CD4-positive, CD25-positive, alpha-beta regulatory T cell (primary cell): ENCODE measurements at places on chromosomes 2 and 18. TPM values are rescaled to one million over a fixed set of nuclear protein-coding genes. Genes with fewer than 3 reads are reported as not detected.

SERPINB5 gene
- total RNA-seq = not detected

DNA sequence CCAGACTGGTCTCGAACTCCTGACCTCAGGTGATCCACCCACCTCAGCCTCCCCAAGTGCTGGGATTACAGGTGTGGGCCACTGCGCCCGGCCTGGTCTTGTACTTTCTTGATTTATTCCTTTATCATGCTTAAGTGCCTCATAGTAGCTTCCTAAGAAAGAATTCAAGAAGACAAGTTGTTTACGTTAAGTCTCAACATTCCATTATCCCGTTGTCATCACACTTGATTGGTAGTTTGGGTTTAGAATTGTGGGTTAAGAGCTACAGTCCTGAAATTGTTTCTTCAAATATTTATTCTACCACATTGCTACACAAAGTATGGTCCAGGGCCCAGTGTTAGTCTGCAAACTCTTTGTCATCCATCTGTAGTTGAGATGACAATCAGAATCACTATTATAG lies 194.0 kb downstream of the VWC2L start:
- no peak overlapping the region for H3K4me3 ChIP-seq
- no peaks in the 10 kb centered on the region for H3K36me3 ChIP-seq
- H3K4me1 ChIP-seq = no peaks in the 10 kb centered on the region
- no peak for DNase-seq
- H3K27me3 ChIP-seq = no peaks in the 10 kb centered on the region
- H3K27ac ChIP-seq = no peak overlapping the region

ADI1 gene
- 21.2 TPM for total RNA-seq

DNA sequence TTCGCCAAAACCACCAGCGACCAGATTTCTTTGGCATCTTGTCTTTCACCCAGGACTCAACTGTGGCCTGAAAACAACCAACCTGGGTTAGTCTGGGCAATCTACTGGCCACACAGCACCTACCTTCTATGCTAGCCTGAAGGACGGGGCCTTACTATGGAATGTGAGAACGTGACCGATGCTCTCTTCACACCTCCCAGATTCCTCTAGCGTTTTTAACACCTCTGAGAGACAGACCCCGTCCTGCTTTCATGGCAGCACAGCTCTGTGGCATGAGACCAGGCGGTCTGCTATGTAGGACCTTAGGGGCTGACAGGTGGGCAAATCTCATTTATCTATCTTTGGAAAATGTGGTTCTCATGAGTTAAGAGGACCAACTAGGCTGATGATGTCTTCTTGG lies 80.9 kb downstream of the EMILIN2 start:
- peaks cover 5% of the 10 kb centered on the region for H3K4me1 ChIP-seq
- peaks cover 91% of the 10 kb centered on the region for H3K36me3 ChIP-seq
- DNase-seq = no peak

HOXD8 gene
- not detected for total RNA-seq

DAW1 gene
- total RNA-seq = not detected

DNA sequence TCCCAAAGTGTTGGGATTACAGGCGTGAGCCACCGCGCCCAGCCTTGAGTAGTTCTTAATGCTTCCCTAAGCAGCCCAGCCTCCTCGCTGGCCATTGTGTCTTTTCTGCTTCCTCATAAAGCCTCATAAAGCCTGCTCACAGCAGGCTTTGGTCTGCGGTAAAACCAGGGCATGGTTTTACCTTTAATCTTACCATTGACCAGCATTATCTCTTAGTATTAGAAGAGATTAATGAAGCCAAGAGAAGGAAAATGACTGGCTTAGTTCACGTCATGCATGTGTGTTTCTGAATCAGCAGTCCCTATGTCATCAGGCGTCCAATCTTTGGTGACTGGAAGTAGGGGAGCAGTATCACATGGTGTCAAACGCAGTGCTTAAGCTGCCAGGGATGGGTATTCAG lies 14.9 kb upstream of the CDCA7 start:
- no peaks in the 10 kb centered on the region for H3K27me3 ChIP-seq
- H3K4me1 ChIP-seq = no peaks in the 10 kb centered on the region
- no peak for DNase-seq
- H3K27ac ChIP-seq = no peak overlapping the region

- no peaks in the 10 kb centered on the region for H3K4me1 ChIP-seq
- DNase-seq = no peak
- H3K27me3 ChIP-seq = no peaks in the 10 kb centered on the region
- no peaks in the 10 kb centered on the region for H3K36me3 ChIP-seq
These were observed 36.6 kb downstream of the RPL31 start for GRCh38 chr2:101038455-101039255.

DNA sequence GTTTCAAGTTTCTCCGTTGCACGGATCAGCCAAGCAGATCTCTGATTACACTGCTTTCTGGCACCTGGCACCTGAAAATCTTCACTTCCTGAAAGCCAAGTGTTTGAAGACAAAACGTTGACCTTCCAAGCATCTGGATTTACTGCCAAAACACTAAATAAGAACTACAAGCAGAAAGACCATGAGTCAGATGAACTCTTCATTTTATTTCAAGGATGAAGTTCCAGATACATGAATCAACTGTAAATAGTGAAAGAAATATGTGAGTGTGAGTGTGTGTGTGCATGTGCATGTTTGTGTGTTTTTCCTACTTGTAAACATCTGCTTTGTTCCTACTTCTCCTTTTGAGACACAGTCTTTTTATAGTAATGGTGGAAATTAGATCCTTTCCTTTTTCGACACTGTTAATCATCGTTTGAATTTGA lies 60.0 kb upstream of the DTNA start:
- no peaks in the 10 kb centered on the region for H3K36me3 ChIP-seq
- no peak overlapping the region for H3K27ac ChIP-seq
- no peak overlapping the region for H3K4me3 ChIP-seq
- H3K4me1 ChIP-seq = no peaks in the 10 kb centered on the region
- no peak for DNase-seq

- H3K4me3 ChIP-seq = no peak overlapping the region
- H3K4me1 ChIP-seq = no peaks in the 10 kb centered on the region
- peaks cover 11% of the 10 kb centered on the region for H3K27me3 ChIP-seq
- DNase-seq = no peak
- H3K27ac ChIP-seq = no peak overlapping the region
- H3K36me3 ChIP-seq = no peaks in the 10 kb centered on the region
These were observed 8.0 kb upstream of the CYP27C1 start for GRCh38 chr2:127228102-127228501.

MAP3K19 gene
- total RNA-seq = not detected

GRCh38 chr18:10249801-10250200 lies 204.6 kb upstream of the APCDD1 start:
- no peaks in the 10 kb centered on the region for H3K36me3 ChIP-seq
- H3K27ac ChIP-seq = no peak overlapping the region
- no peak for DNase-seq
- H3K4me3 ChIP-seq = no peak overlapping the region

- H3K27me3 ChIP-seq = no peaks in the 10 kb centered on the region
- DNase-seq = no peak
- peaks cover 10% of the 10 kb centered on the region for H3K4me1 ChIP-seq
- no peak overlapping the region for H3K4me3 ChIP-seq
- H3K27ac ChIP-seq = no peak overlapping the region
These were observed 102.0 kb upstream of the PPP1CB start for GRCh38 chr2:28649481-28650265.

EVX2 gene
- not detected for total RNA-seq

PLEKHA3 gene
- 28.2 TPM for total RNA-seq

UGP2 gene
- 118 TPM for total RNA-seq

GRCh38 chr18:26971409-26971808 lies 105.9 kb upstream of the AQP4 start:
- H3K27me3 ChIP-seq = no peaks in the 10 kb centered on the region
- H3K36me3 ChIP-seq = no peaks in the 10 kb centered on the region
- no peak for DNase-seq
- H3K4me3 ChIP-seq = no peak overlapping the region
- no peaks in the 10 kb centered on the region for H3K4me1 ChIP-seq

ALKAL2 gene
- total RNA-seq = not detected

ACVR1C gene
- total RNA-seq = 1.1 TPM

DNA sequence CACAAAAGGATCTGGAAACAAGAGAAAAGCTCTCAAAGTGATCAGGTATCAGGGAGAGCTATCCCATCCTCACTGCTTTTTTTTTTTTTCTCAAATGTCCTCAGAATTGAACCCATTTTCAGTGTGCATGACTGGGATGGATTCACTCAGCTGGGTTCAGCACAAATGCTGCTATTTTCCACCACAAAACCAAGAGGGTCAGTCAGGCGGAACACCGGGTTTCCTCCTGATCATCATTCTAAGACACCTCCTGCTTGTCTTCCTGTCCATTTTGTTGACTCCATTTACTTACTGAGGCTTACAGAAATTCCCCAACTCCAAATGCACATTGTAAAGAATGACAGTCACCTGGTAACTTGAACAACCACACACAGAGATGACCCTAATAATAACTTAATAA lies 39.9 kb downstream of the CYRIA start:
- H3K27me3 ChIP-seq = no peaks in the 10 kb centered on the region
- DNase-seq = no peak
- H3K4me1 ChIP-seq = no peaks in the 10 kb centered on the region
- no peaks in the 10 kb centered on the region for H3K36me3 ChIP-seq

TEX44 gene
- total RNA-seq = not detected

DNA sequence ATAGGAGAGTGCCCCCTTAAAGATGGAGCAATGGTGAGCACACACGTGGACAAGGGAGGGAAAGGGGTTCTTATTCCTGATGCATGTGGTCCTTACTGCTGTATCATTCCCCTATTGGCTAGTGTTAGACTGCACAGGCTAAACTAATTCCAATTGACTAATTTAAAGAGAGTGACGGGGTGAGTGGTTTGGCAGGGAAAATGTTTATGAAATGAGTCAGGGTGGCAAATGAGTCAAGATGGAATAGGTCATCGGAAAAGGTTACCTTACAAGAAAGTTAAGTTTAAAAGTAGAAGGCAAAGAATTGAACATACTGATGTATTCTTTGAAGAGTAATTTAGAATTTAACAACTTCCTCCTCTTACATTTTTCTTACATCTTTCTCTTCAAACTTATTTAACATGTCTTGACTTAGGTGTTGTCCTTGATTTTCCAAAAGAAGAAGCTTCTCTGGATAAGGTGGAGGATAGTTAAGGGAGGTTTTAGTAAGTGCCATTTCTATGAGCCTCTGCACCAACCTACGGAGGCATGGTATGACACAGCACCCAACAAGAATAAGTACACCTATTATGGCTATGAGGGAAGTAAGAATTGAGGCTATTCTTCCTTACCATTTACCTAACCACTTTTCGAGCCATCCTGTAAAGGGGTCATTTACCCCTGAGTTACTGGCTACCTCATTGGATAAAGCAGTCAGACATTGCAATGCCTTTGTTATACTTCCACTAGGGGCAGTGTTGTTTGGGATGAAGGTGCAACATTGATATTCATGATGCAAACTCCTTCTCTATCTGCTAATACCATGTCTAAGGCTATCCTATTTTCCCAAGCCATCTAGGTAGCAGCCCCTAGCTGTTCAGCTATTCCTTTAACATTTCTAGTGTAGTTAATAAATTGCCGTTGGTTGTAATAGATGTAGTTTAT lies 1345.8 kb upstream of the LRRTM1 start:
- H3K4me1 ChIP-seq = no peaks in the 10 kb centered on the region
- H3K27ac ChIP-seq = no peak overlapping the region
- H3K4me3 ChIP-seq = no peak overlapping the region
- no peaks in the 10 kb centered on the region for H3K27me3 ChIP-seq

GRCh38 chr2:96427917-96428316 lies 77.2 kb downstream of the NEURL3 start:
- no peaks in the 10 kb centered on the region for H3K4me1 ChIP-seq
- no peak for DNase-seq
- H3K27ac ChIP-seq = no peak overlapping the region
- H3K4me3 ChIP-seq = no peak overlapping the region
- H3K36me3 ChIP-seq = no peaks in the 10 kb centered on the region
- H3K27me3 ChIP-seq = peaks cover 17% of the 10 kb centered on the region

DNA sequence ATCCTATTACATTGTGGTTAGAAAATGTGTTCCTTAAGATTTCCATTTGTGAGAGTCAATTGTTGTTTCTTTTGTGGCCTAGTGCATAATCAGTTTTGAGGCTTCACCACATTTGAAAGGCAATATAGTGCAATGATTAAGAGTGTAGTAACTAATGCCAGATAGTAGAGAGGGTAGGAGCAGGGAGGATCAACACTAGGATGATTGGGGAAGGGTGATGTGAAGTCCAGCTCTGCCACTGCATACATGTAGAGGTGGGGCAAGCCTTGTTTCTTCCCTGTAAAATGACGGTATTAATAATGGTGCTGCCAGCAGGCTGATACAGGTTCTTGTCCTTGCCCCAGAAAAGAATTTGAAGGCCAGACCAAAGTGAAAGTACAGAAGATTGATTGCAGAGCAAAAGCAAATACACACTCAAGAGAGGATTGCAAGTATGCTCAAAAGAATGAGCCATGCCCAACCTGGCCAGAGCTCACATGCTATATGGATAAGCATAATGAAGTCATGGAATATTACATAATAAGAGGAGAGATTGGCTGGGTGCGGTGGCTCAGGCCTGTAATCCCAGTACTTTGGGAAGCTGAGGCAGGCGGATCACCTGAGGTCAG lies 8.0 kb downstream of the SP100 start:
- DNase-seq = no peak
- H3K4me1 ChIP-seq = peaks cover 80% of the 10 kb centered on the region
- no peaks in the 10 kb centered on the region for H3K27me3 ChIP-seq

FBXO48 gene
- 2.7 TPM for total RNA-seq

DNA sequence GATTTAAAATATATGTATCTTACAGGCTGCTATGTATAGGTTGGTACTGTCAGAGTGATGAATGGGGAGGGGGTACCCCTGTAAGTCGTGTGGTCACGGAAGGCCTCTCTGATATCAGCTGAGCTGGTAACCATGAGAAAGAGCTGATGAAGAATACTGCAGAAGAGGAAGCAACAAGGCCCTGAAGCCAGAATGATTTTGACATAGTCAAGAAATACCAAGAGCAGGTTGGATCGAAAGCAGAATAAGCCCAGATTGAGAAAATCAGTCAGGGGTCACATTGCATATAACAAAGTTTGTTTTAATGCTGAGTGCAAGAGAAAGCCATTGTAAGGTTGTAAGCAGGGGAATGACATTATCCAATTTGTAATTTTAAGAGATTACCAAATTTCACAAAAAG lies 57.3 kb downstream of the UNC50 start:
- H3K4me3 ChIP-seq = no peak overlapping the region
- H3K27me3 ChIP-seq = no peaks in the 10 kb centered on the region
- peaks cover 38% of the 10 kb centered on the region for H3K4me1 ChIP-seq
- H3K27ac ChIP-seq = peak overlapping the region; percentile 28
- peaks cover 8% of the 10 kb centered on the region for H3K36me3 ChIP-seq

- H3K4me1 ChIP-seq = no peaks in the 10 kb centered on the region
- H3K27ac ChIP-seq = no peak overlapping the region
These were observed 1950.4 kb downstream of the SUCLG1 start for GRCh38 chr2:82508702-82509101.

DNA sequence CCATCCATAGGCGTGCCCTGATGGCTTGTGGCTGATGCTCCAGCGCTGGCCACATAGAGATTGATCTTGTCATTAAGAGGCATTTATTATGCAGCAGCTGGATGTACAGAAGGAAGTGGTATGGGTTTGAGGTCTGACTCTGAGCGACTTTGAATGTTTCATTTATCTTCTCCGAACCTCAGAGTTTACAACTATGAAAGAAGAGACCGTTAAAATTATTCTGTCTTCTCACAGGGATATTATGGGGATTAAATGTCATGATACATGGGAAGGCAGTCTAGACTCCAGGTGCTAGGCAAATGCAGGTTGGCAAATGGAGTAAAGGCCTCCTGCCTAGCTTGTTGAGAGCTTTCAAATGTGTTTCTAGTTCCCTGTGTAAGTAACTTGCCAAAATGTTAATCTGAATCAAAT lies 30.3 kb downstream of the MOGAT1 start:
- peaks cover 4% of the 10 kb centered on the region for H3K4me1 ChIP-seq
- H3K27me3 ChIP-seq = peaks cover 20% of the 10 kb centered on the region
- H3K36me3 ChIP-seq = no peaks in the 10 kb centered on the region
- no peak overlapping the region for H3K27ac ChIP-seq
- no peak overlapping the region for H3K4me3 ChIP-seq
